ENCODE measurements at places on chromosomes 6 and 20.
A peak's percentile ranks its signal among the peaks of the same experiment; 100 is the strongest.

DNA sequence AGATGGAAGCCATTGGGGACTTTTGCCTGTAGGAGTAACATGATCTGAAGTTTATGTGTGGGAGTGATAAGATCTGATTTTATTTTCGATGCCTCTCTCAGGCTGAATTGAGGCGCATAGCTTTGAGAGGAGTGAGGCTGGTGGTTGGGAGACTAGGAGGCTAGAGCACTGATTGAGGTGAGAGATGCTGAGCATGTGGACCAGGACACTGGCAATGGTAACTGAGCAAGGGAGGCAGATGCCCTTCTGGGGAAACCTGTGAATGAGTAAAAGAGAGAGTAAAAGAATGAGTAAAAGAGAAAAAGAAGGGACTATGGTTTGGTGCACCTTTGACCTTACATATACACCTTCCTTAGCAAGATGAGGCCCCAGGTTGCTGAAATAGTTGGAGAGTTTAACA lies 3.0 kb downstream of the RRP36 start:
- no peak for DNase-seq

GRCh38 chr20:24720957-24721356 lies 228.1 kb upstream of the CST7 start:
- no peak for DNase-seq

DNA sequence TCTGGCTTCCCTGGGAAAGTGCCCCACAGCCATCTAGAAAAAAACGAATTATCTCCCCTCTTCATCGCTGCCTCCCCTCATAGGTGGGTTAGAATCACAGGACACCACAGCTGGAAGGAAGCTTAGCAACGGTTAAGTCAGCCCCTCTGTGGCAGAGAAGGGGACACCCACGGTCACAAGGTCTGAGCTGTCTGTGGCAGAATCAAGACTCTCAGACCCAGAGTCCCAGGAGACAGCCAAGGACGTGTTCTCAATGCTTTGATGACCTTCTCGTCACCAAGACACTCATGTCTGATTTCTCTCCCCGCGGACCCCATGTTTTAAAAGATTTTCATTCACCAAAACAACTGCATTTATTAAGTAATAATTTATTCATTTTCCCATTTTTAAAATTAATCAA lies 221.5 kb downstream of the NRN1 start:
- no peak for DNase-seq

DNA sequence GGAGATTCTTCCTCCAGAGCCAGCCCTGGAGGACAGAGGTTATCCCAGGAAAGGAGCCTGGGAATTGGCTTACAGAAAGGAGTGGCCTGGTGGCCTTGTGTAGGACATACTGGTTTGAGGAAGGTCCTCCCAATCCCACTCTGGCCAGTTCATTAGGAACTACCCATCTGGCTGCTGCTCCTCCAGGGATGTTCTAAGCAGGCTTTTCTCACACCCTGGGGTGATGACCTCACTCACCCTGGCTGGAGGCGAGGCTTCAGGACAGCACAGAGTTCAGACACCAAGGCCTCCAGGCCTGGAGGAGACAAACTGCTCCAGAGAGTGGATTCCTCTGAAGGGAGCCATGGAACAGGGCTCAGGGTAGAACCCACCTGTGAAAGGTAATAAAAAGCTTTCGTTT lies 8.9 kb downstream of the GNMT start:
- no peak for DNase-seq

- DNase-seq, result no peak
Measured at GRCh38 chr6:43860285-43860684, 90.3 kb downstream of the VEGFA start.

DNA sequence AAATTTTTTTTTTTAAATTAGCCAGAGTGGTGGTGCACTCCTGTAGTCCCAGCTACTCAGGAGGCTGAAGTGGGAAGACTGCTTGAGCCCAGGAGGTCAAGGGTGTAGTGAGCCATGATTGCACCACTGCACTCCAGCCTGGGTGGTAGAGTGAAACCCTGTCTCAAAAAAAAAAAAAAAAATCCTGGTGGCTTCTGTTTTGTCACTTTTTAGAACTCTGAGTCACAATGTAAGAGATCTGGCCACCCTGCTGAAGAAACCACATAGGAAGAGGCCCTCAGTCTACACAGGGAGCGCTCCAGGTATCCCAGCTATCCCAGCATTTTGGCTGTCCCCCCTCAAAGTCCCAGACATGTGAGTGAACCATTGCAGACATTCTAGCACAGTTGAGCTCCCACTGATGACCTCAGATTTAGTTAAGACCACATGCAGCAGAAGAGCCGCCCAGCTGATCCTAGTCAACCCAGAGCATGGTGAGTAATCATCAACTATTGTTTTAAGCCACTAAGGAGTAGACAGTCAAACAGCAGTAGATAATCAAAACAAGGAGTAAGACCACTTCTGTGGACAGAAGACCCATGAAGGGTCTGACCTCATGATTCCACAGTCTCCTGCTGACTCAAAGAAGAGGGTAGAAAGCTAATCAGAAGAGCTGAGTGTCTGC lies 12.7 kb upstream of the ARFGEF2 start:
- DNase-seq, result no peak

- no peak for DNase-seq
Measured at GRCh38 chr6:167130008-167130677, 7.2 kb downstream of the CCR6 start.

- DNase-seq, result no peak
Measured at GRCh38 chr6:2208468-2208867, 36.9 kb downstream of the GMDS start.

DNA sequence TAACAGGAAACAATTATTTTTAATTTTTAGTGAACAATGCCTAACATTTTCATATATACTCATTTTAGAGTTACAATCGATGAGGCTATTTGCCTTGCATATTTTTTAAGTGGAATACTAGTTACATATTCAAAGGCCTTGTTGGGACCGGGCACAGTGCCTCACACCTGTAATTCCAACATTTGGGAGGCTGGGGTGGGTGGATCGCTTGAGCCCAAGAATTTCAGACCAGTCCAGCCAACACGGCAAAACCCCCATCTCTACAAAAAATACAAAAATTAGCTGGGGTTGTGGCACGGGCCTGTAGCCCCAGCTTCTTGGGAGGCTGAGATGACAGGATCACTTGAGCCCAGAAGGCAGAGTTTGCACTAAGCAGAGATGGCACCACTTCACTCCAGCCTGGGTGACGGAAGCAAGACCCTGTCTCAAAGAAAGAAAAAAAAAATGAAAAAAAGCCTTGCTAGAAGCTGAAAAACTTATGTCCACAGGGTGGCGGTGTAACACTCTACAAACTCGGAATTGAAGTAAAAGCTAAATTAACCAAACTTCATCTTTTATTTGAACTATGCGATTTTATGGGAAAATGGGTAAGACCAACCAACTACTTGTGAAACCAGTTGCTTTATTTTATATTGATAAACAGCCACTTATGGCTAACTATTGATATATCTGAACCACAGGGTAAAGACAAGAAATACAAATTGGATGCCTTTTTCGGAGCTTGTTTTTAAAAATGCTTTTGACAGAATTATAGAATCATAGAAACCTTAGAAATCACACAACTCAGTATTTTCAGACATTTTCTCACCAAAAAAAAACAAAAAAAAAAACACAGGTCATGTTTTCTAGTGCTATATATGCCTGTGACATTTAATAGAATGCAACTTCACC lies 24.1 kb upstream of the ROS1 start:
- peak; percentile 64 for DNase-seq

- no peak for DNase-seq
Measured at GRCh38 chr6:110044096-110044495, 66.0 kb downstream of the GPR6 start.

GRCh38 chr6:165055231-165055630 lies 254.2 kb downstream of the C6orf118 start:
- no peak for DNase-seq

Measured in activated naive CD4-positive, alpha-beta T cell treated with anti-CD3 and anti-CD28 coated beads, Interleukin-2, amount 50 U/mL, for 16 hours (primary cell).